Nasal cavity respiratory epithelium epithelial cell of viscerocranial mucosa (primary cell): ENCODE measurements at places on chromosomes 3 and 15. TPM values are rescaled to one million over a fixed set of nuclear protein-coding genes. Genes with fewer than 3 reads are reported as not detected.

CAV3 gene
- not detected in 2 replicates for total RNA-seq

CKMT1B gene
- 17.8 and 69.5 TPM in 2 replicates for total RNA-seq

CDHR4 gene
- total RNA-seq, result not detected in 2 replicates

ERICH6 gene
- total RNA-seq, result not detected in 2 replicates

OR5K1 gene
- not detected in 2 replicates for total RNA-seq

MIX23 gene
- total RNA-seq, result 32.5 and 33.2 TPM in 2 replicates

RGMA gene
- total RNA-seq, result 3.1 and 6.6 TPM in 2 replicates

SLC22A13 gene
- 0.34 and 0.43 TPM in 2 replicates for total RNA-seq

CDC25A gene
- 3.0 and 8.2 TPM in 2 replicates for total RNA-seq

DTX3L gene
- total RNA-seq, result 8.2 and 36.9 TPM in 2 replicates

AGBL1 gene
- total RNA-seq, result not detected in 2 replicates

CLDN16 gene
- total RNA-seq, result 1.0 and 3.4 TPM in 2 replicates

GP5 gene
- under 0.01 TPM in 2 replicates for total RNA-seq

CCK gene
- 0.50 and 4.8 TPM in 2 replicates for total RNA-seq

WDR93 gene
- total RNA-seq, result 0.07 TPM in 1 of 2 replicates, not detected in the other

PARP15 gene
- total RNA-seq, result under 0.01 and 0.21 TPM in 2 replicates

EIF1B gene
- total RNA-seq, result 19.4 and 20.2 TPM in 2 replicates

OXTR gene
- 0.36 and 0.68 TPM in 2 replicates for total RNA-seq

FSIP1 gene
- 8.9 and 38.4 TPM in 2 replicates for total RNA-seq
